PC-9 (cell line): ENCODE measurements at places on chromosomes 6 and 20. TPM values are rescaled to one million over a fixed set of nuclear protein-coding genes. Genes with fewer than 3 reads are reported as not detected.

The CLIC5 gene
- 2.0 and 2.1 TPM in 2 replicates for total RNA-seq

The TRAPPC3L gene
- total RNA-seq: not detected in 2 replicates

DNA sequence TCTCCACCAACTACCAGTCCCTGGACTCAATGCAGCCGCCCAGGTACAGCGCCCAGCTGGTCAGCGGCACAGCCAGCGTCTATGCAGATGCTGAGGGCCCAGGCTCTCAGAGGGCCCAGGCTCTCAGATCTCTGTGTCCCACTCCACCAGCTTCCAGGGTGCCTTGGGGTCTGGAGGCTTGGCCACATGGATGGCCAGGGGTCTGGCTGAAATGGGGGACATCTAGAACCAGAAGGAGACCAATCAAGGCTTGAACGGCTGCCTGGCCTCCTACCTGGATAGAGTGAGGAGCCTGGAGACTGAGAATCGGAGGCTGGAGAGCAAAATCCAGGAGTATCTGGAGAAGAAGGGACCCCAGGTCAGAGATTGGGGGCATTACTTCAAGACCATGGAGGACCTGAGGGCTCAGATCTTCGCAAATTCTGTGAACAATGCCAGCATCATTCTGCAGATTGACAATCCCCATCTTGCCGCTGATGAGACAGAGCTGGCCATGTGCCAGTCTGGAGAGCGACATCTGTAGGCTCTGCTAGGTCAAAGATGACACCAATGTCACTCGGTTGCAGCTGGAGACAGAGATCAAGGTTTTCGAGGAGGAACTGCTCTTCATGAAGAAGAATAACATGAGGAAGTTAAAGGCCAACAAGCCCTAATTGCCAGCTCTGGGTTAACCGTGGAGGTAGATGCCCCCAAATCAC, 44.1 kb upstream of the GRM4 start:
- no peak for DNase-seq

DNA sequence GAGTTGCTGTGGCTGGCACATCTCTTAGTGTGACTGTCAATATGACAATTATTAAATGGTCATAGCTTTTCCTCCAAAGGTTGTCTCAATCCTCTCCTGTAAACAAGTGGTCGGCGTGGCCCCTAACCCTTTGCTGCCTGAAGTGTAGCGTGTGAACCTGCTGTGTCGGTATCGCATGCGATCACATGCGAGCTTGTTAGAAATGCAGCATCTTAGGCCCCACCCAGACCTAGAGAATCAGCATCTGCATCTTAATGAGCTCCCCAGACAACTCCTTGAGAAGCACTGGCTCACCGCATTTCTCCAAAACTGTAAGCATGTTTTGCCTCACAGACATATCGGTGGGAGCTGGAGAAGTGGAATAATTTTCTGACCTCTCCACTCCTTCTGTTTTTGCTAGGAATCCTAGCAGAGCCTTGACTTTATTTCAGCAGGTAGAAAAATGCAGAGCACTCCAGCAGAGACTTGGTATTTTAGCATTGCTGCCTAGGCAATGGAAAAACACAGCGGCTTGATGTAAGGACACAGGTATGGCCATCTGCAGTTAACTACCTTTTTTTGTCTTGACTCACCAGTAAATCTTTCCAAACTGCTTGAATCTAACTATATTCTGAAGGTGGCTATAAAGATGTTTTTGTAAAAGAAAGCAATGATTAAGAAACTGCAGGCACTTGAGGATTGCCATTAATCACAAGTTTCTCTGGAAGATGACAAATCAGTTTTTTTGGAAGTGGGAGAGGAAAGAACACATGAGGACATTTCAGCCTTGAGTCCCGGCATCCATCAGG, 67.6 kb downstream of the PSMG4 start:
- DNase-seq: no peak

GRCh38 chr6:117548797-117549301, 53.5 kb downstream of the GOPC start:
- peak; percentile 99 for DNase-seq

GRCh38 chr20:62860924-62861691, 514 bp downstream of the TCFL5 start:
- DNase-seq: peak; percentile 37
